ENCODE measurements at places on chromosomes 5 and 9. TPM values are rescaled to one million over a fixed set of nuclear protein-coding genes. Genes with fewer than 3 reads are reported as not detected.

CDX1 gene
- not detected for total RNA-seq

ITK gene
- 314 TPM for total RNA-seq

- DNase-seq = no peak
- H3K36me3 ChIP-seq = peaks cover 1% of the 10 kb centered on the region
- H3K4me1 ChIP-seq = peaks cover 27% of the 10 kb centered on the region
These were observed 46.5 kb downstream of the SH3PXD2B start for GRCh38 chr5:172407822-172408221.

DIMT1 gene
- 42.0 TPM for total RNA-seq

GRCh38 chr9:15211815-15212495 is 95.1 kb downstream of the TTC39B start:
- DNase-seq = no peak
- no peaks in the 10 kb centered on the region for H3K27me3 ChIP-seq
- H3K36me3 ChIP-seq = peaks cover 3% of the 10 kb centered on the region
- H3K4me1 ChIP-seq = peaks cover 15% of the 10 kb centered on the region
- no peak overlapping the region for H3K27ac ChIP-seq

GRCh38 chr5:106136061-106136460 is 1534.7 kb downstream of the EFNA5 start:
- DNase-seq = no peak
- peaks cover 1% of the 10 kb centered on the region for H3K36me3 ChIP-seq
- H3K27me3 ChIP-seq = no peaks in the 10 kb centered on the region
- no peaks in the 10 kb centered on the region for H3K4me1 ChIP-seq
- H3K27ac ChIP-seq = no peak overlapping the region
- H3K4me3 ChIP-seq = no peak overlapping the region

DNA sequence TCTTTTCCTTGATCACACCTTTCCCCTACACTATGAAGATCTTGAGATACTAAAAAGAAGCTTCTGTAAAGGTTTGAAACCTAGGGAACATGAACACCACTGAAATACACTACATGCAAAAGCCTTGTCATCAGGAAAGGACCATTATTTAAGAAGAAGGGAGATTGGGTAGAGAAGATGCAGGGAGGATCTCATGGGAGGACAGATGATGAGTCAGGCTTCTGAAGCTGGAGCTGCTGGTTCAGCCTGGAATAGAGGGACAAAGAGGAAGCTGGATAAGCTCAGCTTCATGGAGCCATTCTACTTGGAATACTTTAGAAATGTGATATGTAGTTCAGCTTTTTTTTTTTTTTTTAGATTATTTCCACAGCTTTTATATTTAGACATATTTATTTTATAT is 169.8 kb downstream of the MAN2A1 start:
- peaks cover 57% of the 10 kb centered on the region for H3K4me1 ChIP-seq
- H3K4me3 ChIP-seq = no peak overlapping the region
- DNase-seq = no peak
- H3K27ac ChIP-seq = no peak overlapping the region
- no peaks in the 10 kb centered on the region for H3K27me3 ChIP-seq

Data from activated T-cell treated with anti-CD3 and anti-CD28 coated beads, Interleukin-2, amount 50 U/mL, for 72 hours (primary cell).